ENCODE measurements at places on chromosomes 6 and 20.

DNA sequence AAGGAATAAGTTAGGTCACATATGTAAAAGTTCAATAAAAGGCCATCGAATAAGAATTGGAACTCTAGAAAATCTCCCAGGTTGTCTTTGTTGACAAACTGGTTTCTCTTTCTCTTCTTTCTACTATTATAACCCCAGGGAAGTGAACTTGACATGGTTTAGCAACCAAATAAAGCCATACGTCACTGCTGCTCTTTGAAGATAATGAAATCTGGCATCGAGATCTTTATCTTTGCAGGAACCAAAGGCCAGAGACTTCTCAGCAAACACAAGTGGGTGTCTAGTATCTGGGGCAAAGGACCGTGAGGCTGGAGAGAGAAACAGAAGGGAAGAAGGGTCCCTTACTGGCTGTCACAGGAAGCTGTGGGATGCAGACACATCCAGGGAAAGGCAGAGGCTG, 286.7 kb upstream of the CDYL start:
- no peak for DNase-seq

GRCh38 chr20:17822540-17823408, 123.0 kb downstream of the BANF2 start:
- no peak for DNase-seq

- no peak for DNase-seq
Observed at GRCh38 chr6:8075185-8075584, 11.0 kb upstream of the BLOC1S5 start.

- no peak for DNase-seq
Observed at GRCh38 chr20:49587111-49587570, 19.2 kb upstream of the PTGIS start.

- DNase-seq, result no peak
Observed at GRCh38 chr6:35088281-35089215, 52.6 kb downstream of the TCP11 start.

- DNase-seq, result no peak
Observed at GRCh38 chr20:7193681-7194080, 426.2 kb downstream of the BMP2 start.

GRCh38 chr20:49447946-49448809, 34.3 kb downstream of the KCNB1 start:
- DNase-seq, result no peak

DNA sequence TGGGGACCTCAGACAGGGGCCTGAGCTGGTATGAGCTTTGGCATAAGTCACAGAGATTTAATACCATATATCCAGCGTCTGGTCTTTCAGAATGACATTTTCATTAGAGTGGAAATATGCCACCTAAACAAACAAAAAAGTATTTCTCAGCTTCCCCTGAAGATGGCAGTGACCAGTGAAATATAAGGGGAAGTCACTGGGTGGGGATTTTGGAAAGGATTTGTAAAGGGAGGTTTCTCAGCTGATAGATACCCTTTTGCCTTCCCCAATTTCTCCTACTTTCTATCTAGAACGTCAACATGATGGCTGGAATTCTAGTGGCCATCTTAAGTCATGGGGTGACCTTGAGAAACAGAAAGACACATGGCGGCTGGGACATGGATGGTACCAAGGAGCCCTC, 137.7 kb upstream of the LRFN2 start:
- no peak for DNase-seq

DNA sequence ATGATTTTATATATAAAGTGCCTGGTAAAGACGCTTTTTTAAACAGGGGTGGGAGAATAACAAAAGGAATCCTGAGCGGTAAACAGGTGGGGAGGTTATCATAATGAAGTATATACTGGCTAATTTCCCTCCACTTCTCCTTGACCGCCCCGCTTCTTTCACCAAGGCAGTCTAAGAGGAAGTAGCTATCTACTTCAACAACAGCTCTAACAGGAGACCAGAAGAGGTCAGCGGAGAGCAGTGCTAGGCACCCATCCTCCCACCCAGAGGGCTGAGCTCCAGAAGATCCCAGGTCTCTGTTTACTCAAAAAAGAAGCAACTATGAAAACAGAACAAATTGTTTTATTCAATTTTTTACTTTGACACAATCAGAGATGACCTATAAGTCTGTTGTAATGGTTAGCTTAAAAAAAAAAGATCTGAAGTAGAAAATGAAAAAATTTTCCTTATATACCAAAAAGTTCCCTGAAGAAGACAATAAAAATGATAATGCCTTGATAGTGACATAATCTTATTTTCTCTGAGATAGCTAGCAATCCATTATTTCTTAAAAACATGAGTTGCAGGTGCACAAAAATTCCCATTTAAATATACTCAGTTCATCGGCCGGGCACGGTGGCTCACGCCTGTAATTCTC, 141.1 kb downstream of the PDSS2 start:
- DNase-seq, result no peak

- DNase-seq, result no peak
Observed at GRCh38 chr6:130713144-130713543, 114.1 kb upstream of the SMLR1 start.

DNA sequence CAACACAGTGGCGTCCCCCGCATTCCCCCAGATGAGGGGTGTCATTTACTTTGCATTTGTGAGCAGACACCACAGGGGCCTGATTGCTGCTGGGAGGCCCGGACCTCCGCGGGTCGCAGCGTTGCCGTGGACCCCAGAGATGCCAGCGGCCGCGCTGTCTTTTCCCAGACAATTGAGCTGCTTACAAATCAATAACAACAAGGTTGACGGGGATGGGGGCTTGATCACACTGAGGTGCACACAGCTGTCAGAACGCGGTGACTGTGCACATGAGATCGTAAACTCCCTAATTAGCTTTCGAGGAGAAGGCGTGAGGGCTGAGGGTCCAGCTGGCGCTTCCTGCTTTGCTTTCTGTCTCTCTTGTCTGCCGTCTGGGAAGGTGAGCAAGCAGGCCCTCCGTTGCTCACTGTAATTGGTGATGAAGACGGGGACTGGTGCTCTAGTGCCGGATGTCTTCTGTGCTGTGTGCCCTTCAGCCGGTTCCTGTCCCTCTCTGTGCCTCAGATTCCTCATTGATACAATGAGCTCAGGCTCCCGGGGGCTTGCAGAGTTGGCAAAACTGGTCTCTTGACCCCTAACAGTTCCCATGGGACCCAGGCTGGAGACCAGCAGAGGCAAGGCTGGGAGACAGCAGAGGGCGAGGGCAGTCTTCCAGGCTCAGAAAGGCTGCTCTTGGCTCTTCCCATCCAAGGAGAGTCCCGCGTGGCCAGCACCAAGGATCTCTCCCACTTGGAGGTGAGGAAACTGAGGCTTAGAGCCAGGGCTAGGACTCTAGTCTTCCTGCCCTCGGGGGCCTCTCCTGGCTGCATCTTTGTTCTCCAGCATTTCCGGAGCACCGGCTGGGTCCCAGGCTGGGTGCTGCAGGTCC, 126.0 kb upstream of the PMEPA1 start:
- no peak for DNase-seq

- no peak for DNase-seq
Observed at GRCh38 chr6:148497257-148497656, 154.6 kb downstream of the SASH1 start.

GRCh38 chr20:36402708-36403107, 96.6 kb downstream of the DLGAP4 start:
- no peak for DNase-seq

- DNase-seq, result no peak
Observed at GRCh38 chr6:3744211-3744900, 7.2 kb downstream of the PXDC1 start.

GRCh38 chr6:90406142-90406794, 109.6 kb upstream of the BACH2 start:
- no peak for DNase-seq

DNA sequence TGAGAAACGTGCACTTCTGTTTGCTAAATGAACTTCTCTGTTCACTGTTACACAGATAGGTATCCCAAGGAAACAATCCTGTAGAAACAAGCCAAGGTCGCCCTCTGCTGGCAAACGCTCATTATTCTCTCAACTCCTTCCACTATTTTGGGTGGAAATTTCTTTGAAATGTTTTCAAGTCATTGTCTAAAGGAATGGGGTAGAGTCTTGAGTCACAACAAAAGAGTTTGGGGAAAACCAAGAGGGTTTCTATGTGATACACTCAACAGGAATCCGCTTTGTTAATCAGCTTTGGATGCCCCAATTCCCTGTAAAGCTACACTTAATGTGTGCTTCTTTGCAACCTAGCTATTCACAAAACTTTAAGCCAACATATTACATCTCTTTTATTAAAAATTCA, 4.6 kb upstream of the RAE1 start:
- peak; percentile 51 for DNase-seq

DNA sequence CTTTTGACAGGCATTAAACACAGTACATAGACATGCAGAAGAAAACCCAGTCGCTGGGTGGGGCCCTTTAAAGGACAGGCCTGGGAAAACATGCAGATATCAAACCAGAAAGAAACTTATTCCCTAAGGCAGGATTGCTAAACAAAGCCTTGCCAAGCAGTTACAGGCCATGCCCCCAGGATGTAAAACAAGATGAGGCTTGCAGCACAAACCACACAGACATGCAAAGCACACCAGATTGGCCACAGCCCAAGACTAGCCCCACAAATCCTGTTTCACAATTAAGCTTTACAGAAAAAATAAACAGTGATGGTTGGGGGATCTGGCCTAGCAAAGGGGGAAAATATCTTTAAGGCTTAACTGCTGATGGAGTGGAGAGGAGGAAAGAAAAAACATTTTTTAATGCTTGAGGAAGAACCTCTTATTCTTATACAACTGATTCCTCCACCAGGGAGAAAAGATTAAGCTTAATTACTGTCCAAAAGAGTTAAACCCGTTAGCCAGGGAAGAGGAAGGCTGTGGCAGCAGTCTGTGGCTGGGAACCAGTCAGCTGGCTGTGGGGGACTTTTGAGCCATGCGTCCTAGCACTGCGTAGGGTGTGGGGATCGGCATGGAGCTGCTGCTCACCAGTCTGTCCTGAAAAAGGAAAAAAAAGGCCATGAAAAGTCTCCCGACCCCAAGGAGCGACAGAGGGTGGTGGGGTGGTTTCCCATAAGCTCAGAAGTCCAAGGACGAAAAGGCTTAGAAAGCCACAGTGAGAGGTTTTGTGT, 28.4 kb downstream of the COL19A1 start:
- DNase-seq, result no peak

GRCh38 chr20:57325632-57326356, 3.8 kb upstream of the SPO11 start:
- DNase-seq, result no peak

DNA sequence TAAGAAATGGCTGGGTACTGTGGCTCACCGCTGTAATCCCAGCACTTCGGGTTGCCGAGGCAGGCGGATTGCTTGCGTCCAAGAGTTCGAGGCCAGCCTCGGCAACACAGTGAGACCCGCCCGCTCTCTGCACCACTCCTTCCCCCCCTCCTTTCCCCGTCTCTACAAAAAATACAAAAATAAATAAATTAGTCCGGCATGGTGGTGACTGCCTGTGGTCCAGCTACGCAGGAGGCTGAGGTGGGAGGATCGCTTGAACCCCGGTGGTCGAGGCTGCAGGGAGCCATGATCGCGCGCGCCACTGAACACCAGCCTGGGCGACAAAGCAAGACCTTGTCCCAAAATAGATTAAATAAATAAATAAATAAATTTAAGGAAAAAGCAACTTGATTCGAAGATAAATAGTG, 448 bp upstream of the RNF114 start:
- no peak for DNase-seq

DNA sequence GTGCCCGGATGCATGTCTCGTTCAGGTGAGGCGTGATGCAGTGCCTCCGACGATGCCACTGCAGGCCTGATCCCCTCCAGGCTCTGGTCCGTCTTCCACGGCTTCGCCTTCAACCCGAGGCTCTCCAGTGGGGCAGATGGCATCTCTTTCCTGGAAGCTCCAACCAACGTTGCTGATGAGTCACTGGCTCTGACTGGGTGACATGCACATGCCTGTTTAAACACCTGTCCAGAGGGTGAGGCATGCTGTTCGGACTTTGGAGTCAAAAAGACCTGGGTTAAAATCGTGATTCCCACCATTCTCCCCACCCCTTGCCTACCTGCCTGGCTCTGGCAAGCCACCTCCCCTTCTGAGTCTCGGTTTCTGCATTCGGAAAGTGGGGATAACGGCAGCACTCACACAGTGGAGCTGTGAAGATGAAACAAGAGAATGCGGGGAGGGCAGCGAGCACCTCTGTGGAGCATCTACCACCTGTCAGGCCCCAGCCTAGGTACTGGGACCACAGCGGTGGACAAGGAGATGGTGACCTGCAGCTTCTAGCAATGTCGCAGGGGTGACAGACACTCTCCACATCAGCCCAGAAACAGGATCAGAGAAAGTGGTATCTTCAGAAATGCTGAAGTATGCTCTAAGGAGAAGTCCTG, 8.5 kb upstream of the EDN3 start:
- DNase-seq, result no peak

- no peak for DNase-seq
Observed at GRCh38 chr20:15563836-15564235, 1009.4 kb downstream of the KIF16B start.

- DNase-seq, result no peak
Observed at GRCh38 chr20:5430670-5431069, 113.9 kb upstream of the PROKR2 start.

DNA sequence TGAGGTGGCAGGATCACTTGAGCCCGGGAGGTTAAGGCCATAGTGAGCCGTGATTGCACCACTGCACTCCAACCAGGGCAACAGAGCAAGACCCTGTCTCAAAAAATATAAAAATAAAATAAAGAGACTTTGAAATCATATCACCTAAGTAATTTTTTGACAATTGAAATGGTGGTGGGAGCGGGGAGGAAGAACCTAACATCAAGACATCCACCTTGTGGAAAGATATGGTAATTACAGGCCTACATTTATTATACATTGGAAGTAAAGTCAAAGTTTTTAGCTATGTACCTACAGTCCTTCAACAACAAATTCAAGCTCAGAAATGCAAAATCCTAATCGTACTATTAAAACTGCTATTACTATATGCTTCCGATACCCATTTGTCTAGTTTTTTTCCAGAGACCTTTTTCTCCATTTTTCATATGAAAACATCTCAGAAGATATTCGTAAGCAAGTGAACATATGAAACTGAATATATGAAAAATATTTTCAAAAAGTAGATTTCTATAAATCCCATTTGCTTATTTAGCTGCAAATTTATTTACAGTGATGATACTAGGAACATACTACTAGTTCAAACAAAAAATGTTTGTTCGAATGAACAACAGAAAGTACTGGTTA, 83.3 kb downstream of the SYCP2 start:
- no peak for DNase-seq

- DNase-seq, result no peak
Observed at GRCh38 chr6:35202066-35202546, 11.7 kb upstream of the SCUBE3 start.
